Smooth muscle cell of bladder (primary cell): ENCODE measurements at places on chromosomes 1 and 21. TPM values are rescaled to one million over a fixed set of nuclear protein-coding genes. Genes with fewer than 3 reads are reported as not detected.

Gene SGIP1
- total RNA-seq, result 21.0 and 46.8 TPM in 2 replicates

Gene PKNOX1
- total RNA-seq, result 9.1 and 12.6 TPM in 2 replicates

Gene CDC7
- 1.9 and 3.3 TPM in 2 replicates for total RNA-seq

Gene CERS2
- 86.9 and 125 TPM in 2 replicates for total RNA-seq

Gene RHD
- total RNA-seq, result not detected in 2 replicates

Gene CNIH3
- 3.6 and 6.8 TPM in 2 replicates for total RNA-seq

Gene GSTM5
- total RNA-seq, result 8.5 and 13.3 TPM in 2 replicates

Gene TPTE
- total RNA-seq, result not detected in 2 replicates

Gene WNT9A
- total RNA-seq, result 0.37 and 0.43 TPM in 2 replicates

Gene LAMC2
- total RNA-seq, result 8.5 and 12.5 TPM in 2 replicates

Gene CSF3R
- 0.09 and 0.28 TPM in 2 replicates for total RNA-seq

Gene MRPL39
- total RNA-seq, result 22.3 and 26.3 TPM in 2 replicates

Gene SPRR3
- not detected in 2 replicates for total RNA-seq

Gene ELF3
- total RNA-seq, result 0.18 and 0.28 TPM in 2 replicates

Gene URB1
- total RNA-seq, result 12.2 and 17.4 TPM in 2 replicates

Gene BCL2L15
- total RNA-seq, result 0.09 and 0.14 TPM in 2 replicates

Gene PRDM16
- 0.85 and 1.2 TPM in 2 replicates for total RNA-seq

Gene PCP4
- not detected in 2 replicates for total RNA-seq

Gene MPZ
- total RNA-seq, result 0.55 and 0.71 TPM in 2 replicates

Gene SIPA1L2
- total RNA-seq, result 17.2 and 19.2 TPM in 2 replicates

Gene GNAT2
- 0.28 and 0.37 TPM in 2 replicates for total RNA-seq

Gene PCP4L1
- total RNA-seq, result not detected in 2 replicates
